Choroid plexus epithelial cell (primary cell): ENCODE measurements at places on chromosomes 1 and 21.

GRCh38 chr1:160643138-160643537, 3.7 kb downstream of the SLAMF1 start:
- DNase-seq = no peak

DNA sequence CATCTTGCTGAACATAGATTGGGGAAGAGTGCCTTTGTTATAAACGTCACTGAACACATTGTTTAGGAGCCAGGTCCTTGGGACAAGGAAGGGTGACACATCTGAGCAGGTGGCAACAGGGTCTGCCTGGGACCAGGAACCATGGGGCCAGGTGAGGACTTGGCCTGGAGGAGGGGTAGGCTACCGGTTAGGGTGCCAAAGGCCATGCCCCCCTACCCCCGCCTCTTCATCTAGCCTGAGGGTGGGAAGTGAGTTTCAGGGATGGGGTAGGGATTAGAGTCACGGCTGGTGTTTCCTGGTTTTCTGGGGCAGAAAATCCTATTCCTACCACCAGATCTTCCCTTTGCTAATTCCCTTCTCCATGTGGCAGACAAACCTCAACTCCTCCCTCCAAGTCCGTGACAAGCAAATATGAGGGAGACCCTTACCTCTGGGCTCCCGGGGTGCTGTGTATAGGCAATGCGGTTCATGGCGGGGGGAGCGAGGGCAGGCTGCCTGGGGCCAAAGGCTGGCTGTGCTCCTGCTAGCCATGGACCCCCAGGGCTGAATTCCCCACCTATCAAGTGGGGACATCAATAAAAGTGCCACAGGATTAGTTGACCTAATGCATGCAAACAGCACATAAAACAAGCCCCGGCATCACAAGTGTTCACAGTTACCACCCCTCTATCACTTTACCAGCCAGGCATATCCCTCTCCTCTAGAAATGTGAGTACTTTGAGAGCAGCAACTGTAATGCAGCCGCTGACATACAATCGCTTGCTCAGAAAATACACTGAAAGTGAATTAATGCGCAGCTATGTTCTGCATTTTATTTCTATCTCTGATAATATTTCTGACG, 14.5 kb downstream of the CD247 start:
- no peak for DNase-seq

GRCh38 chr1:942411-942821, 16.6 kb downstream of the NOC2L start:
- peak; percentile 62 for DNase-seq

DNA sequence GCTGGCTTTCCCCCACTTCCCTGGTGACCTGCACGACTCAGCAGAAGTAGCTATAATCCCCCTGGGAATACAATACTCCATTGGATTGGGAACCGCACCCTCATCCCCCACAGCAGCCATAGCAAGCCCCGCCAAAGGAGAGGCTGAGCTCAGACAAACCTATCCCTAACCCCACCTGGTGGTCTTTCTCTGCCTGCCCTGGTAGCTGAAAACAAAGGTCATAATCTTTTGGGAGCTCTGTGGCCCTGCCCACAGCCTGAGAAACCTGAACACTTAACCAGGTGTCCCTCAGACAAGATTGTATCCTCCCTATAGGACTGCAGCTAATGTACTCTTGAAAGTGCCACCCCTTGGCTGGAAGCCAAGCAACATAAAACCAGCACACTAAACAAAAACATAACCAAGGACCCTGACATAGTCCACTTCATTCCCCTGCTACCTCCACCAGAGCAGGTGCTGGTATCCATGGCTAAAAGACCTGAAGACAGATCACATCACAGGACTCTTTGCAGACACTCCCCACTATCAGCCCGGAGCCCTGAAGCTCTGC, 71.6 kb upstream of the RUNX1 start:
- no peak for DNase-seq

- DNase-seq = peak; percentile 45
Observed at GRCh38 chr21:38297194-38297631, 40.4 kb downstream of the KCNJ15 start.

GRCh38 chr1:109980324-109981003, 4.1 kb upstream of the AHCYL1 start:
- DNase-seq = no peak

DNA sequence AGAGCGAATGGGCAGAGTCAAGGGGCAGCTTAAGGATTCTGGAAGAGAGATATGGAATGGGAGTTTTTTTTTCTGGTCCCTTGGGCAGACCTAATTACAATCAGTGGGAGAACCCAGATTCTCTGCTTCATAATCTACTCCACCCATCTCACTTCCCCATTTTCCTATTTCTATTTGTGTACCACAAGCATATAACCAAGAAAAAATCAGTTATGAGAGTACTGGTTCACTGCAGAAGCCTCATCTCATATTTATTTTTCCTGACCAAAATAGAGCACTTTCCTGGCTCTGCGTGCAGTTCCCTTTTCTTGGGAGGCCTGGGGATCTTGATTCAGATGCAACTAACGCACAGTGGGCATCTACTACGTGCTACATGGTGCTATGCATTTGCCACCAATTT, 82.2 kb upstream of the SLFNL1 start:
- no peak for DNase-seq

GRCh38 chr21:16194095-16194787, 464.5 kb downstream of the USP25 start:
- DNase-seq = peak; percentile 93

DNA sequence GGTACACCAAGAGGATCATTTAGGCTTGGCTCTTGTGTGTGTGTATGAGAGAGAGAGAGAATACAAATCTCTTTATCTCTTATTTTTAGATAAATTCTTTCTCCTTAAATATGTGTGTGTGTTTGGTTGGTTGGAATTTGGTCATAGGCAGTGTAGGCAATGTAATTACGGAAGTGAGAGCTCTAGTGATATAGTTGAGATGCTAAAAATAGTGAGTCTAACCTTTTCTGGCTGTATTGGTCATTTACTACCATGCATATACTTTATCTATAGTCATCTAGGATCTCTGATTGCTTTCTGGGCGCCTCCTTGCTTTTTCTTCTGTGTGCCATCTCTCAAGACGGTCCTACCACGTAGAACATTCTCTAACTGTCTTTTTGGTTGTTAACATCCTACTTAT, 250.2 kb downstream of the NUF2 start:
- no peak for DNase-seq

DNA sequence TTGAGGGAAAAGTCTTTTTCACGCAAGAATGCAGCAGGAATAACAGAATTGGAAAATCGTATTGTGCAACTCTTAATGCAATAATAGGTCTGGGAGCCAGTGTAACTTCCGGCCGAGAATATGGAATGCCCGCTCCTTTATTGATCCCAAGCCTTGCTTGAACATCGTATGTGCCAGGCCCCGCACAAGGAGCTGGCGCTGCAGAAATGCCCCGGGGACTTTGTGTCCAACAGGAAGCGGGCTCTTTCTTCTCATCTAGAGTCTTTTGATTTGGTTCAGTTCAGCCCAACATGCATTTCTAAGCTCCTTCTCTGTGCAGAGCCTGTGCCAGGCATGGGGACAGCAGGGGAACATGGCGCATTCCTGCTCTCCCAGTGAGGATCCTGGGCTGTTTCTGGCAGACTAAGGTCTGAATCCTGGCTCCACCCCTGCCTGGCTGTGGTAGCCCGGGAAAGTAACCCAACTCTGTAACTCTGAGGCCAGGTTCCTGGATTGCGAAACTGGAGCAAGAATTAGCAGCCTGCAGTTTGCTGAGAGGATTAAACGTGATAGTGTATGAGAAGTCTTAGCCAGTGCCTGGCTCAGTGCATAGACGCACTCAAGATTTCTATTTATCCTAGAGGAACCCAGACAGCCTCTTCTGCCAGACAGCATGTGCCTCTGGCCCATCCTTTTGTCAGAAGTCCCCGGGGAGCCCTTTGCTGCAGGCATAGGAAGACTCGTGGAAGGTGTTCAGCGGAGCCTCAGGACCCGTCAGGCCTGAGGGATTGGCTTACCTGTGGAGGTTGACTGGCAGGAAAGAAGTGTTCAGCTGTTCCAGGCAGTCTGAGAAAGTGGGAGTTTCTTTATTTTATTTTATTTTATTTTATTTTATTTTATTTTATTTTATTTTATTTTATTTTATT, 987 bp upstream of the CDCP2 start:
- peak; percentile 73 for DNase-seq

DNA sequence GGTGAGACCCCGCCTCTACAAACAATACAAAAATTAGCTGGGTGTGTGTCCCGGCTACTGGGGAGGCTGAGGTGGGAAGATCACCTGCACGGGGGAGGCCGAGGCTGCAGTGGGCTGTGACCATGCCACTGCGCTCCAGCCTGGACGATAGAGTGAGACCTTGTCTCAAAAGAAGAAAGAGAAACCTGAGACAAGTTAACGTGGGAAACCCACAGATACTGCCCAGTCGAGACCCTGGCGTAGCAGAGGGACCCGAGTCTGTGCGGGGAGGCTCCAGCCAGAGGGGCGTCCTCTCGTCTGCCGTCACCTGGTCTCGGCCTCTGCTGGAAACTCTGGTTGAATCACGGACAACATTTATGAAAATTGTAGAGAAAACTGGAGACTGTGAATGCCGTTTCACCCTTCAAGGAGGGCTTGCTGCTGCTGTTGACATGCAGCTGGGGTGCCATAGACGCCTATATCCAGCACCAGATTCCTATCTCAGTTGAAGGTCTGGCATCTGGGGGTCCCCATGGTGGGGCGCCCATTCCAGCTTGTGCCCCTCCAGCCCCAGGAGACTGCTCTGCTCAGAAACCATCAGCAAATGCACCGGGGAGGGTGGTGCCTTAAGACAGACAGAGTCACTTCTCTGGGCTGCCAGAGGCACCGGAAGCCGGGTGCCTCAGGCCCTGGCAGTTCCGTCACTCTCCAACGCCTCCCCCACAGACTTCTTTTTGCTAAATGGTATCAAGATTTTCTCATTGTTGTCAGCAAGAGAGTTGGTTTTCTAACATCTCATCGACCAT, 13.6 kb upstream of the CDK11B start:
- no peak for DNase-seq

GRCh38 chr1:42456754-42457089, 379 bp downstream of the PPCS start:
- peak; percentile 68 for DNase-seq

GRCh38 chr1:162913345-162913744, 52.4 kb upstream of the CCDC190 start:
- DNase-seq = no peak

DNA sequence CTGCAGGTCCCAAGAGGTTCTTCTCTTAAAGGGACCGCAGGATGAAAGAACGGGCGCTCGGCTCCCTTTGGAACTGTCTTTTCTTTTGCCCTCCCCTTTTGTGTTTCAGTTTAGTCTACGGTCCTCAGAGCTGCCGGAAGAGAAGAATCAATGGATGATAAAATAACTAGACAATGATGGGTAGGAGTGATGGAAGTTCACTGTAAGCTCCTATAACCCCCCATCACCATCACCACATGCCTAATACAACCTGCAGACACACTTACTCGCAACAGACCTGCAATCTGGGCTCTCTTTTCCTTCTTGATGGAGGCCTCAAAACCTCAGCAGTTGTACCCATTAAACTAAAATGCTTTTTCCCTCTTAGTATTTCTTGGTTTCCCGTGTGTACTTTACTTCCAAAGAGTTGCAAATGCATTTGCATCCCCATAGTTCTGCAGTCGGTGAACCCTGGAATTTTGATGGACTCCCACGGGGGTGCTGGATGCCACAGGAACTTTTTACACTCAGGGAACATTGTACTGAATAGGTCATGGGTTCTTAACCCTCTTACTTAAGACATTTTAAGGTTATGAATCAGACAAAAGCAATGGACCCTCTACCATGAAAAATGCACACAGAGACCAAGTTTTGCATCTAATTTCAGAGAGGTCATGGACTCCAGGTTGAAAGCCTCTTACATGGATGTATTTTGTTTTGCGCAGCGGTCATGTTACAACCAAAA, 633 bp upstream of the RFX5 start:
- peak; percentile 33 for DNase-seq

DNA sequence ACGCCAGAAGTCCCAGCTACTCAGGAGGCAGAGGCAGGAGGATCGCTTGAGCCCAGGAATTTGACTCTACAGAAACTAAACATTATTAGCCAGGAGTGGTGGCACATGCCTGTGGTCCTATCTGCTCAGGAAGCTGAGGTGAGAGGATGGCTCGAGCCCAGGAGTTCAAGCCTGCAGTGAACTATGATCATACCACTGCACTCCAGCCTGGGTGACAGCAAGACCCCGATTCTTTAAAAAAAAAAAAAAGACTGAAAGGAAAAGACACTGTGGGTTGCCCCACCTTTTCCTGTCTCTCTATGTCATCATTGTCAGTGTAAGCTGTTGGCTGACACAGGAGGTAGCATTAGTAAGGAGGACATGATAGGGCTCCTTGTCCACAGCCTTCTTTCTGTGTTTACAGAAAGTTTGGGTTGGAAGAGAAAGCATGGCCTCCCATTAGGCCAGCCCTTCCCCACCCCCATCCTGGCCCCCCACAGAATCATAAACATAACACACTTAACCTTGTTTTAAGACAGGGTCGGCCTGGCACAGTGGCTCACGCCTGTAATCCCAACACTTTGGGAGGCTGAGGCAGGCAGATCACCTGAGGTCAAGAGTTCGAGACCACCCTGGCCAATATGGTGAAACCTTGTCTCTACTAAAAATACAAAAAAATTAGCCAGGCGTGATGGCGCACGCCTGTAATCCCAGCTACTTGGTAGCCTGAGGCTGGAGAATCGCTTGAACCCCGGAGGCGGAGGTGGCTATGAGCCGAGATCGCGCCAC, 20.6 kb upstream of the RCAN3 start:
- DNase-seq = no peak
